ENCODE measurements at places on chromosomes 4 and X.
A peak's percentile ranks its signal among the peaks of the same experiment; 100 is the strongest.

- no peak for DNase-seq
Measured at GRCh38 chr4:1410491-1411325, 4.5 kb upstream of the NKX1-1 start.

DNA sequence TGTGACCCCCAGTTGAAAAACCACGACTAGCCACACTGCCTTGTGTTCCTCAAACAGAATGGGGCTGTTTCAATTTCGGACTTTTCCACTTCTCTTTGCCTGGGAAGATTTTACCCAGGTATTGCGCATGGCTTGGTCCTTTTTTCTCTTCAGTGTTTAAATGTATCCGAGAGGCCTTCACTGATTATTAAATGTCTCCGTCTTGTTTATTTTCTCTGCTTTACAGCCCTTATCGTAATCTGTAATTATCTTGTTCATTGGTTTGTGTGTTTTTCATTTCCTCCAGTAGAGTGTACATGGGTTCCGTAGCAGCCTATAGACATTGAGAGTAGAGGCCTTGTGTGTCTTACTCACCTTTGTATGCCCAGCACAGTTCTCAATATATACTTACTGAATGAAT, 2.4 kb downstream of the MOSPD2 start:
- DNase-seq = no peak

GRCh38 chr4:20428436-20429160, 176.9 kb downstream of the SLIT2 start:
- DNase-seq = peak; percentile 8

GRCh38 chr4:168598191-168598590, 101.3 kb downstream of the PALLD start:
- DNase-seq = no peak

GRCh38 chrX:24920769-24921168, 95.0 kb downstream of the ARX start:
- DNase-seq = no peak

- DNase-seq = peak; percentile 25
Measured at GRCh38 chrX:38768079-38768478, 33.2 kb upstream of the MID1IP1 start.

DNA sequence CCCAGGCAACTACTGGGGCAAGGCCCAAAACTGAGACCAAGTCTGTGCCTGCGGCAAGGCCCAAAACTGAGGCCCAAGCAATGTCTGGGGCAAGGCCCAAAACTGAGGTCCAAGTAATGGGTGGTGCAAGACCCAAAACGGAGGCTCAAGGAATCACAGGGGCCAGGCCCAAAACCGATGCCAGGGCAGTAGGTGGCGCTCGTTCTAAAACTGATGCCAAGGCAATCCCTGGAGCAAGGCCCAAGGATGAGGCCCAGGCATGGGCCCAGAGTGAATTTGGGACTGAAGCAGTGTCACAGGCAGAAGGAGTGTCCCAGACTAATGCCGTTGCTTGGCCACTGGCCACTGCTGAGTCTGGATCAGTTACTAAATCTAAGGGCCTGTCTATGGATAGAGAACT, 2.7 kb downstream of the GPRASP2 start:
- DNase-seq = no peak

DNA sequence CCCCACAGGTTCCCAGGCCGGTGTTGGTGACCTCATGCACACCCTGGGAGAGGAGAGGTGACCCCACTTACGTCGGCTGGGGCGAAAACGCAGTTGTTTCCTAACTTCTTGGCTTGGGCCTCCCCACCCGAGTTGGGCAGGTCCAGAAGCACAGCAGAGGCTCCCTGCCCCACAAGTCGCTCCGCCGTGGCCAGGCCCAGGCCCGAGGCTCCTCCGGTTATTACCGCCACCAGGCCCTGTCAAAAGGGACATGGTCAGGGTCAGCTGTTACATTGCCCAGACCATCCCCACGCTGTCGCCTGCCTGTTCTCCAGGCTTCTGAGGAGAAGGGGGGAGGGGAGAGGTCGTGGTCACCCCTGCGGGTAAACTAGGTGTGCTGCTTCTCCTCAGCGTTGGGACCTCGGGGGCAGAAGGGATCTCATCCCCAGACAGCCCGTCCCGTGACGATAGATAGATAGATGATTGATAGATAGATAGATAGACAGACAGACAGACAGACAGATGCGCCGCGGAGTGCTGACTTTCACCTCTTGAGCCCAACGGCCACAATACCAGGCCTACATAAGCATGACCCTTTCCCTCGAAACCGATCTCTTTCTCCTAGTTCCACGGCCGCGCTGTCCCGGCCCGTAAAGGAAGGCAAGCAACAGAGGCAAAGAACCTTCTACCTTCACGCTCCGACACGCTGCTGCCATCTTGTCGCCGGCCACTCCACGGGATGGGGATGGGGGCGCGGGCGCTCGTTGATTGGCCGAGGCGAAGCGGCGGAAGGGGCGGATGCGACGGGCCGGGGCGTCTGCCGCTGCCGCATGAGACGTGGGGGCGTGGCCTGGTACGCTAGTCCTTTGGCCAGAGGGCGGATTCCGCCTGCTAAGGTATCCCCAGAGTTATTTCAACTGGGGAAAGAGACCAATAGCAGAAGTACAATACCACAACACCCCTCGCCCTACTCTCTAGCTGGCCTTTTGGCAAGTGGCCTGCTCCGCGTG, at the start of gene HSD17B10:
HSD17B10 (minus strand) TSS at position 720 of the 989 bp plus-strand sequence; CDS start at position 695, 25 bp downstream.
- DNase-seq = peak; percentile 80

- DNase-seq = peak; percentile 28
Measured at GRCh38 chr4:118942465-118942864, 53.8 kb downstream of the SYNPO2 start.

DNA sequence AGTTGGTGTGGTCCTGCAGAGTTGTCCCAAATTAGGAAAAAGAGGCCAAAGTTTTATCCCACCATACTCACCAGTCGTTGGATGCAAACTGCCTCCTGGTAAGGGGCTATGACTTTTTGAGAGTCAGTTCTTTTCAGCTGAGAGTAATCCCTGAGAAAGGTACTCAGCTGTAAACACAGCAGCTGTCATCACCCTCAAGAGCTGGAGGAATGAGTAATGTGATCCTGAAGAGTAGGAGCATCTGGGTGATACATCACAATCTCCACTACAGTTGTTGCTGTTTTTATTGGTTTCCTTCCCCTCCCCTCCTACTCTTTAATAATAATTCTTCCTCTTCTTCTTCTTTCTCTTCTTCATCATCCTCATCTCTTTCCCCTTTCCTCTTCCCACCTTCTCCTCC, 5.7 kb downstream of the MAGEE1 start:
- no peak for DNase-seq

DNA sequence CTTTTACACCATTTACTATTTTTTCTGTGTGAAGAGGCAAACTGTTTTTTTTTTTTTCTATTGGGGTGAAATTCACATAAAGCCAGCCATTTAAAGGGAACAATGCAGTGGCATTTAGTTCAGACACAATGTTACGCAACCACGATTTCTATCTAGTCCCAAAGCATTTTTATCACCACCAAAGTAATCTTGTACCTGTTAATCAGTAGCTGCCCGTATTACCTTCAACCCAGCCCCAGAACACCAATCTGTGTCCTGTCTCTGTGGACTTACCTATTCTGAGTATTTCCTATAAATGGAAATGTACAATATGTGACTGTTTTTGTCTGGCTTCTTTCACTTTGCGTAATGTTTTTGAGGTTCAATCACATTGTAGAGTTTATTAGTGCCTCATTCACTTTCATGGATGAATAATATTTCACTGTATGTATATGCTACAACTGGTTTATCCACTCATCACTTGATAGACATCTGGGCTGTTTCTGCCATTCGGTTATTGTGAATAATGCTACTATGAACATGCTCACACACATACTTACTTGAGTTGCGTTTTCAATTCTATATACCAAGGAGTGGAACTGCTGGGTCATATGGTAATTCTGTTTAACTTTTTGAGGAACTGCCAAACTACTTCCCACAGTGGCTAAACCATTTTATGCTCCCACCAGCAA, 116.2 kb downstream of the CDS1 start:
- DNase-seq = no peak

GRCh38 chrX:39982948-39983347, 114.8 kb downstream of the BCOR start:
- no peak for DNase-seq

DNA sequence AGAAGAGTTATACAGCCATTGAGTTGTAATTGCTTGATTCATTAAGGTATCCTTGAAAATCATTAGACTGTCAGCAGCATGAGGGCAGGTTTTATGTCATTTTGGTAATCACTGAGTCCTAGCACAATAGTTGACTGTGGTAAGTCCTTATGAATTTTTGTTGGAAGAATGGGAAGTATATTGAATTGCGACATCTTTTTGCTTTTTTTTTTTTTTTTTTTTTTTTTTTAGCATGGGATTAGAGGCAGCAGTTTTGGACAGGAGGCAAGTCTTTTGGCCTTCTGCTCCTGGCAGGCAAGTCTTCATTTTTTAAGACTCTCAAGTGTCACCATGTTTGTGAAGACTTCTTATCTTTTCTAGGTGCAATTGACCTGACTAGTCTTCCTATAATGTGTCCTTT, 29.7 kb downstream of the PRRG1 start:
- DNase-seq = peak; percentile 6

GRCh38 chr4:34767407-34767806, 1476.9 kb downstream of the ARAP2 start:
- DNase-seq = no peak

GRCh38 chr4:122533841-122534240, 77.3 kb upstream of the IL2 start:
- no peak for DNase-seq

GRCh38 chrX:138930583-138930945, 219.0 kb upstream of the FGF13 start:
- DNase-seq = no peak

GRCh38 chr4:151721466-151721865, 39.3 kb downstream of the GATB start:
- DNase-seq = no peak

DNA sequence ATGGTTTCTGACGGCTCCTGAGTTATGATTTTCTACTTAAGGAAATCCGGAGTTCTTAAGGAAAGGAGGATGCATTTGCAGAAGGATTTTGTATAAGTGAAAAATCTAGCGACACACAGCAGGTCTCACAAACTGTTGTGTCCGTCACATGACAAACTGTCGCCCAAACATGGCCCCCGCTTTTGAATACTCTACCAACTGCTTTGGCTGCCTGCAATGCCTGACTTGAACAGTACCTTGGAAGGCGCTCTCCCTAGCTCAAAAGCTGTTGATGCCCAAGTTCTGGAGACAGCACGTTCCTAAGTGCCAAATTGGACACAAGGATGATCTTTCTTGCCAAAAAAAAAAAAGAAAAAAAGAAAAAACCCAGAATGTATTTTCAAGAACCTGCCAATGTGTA, 103.2 kb downstream of the ENPP6 start:
- DNase-seq = no peak

GRCh38 chr4:64870558-64870957, 461.3 kb upstream of the TECRL start:
- DNase-seq = no peak

- DNase-seq = no peak
Measured at GRCh38 chr4:62474802-62475201, 1274.7 kb downstream of the ADGRL3 start.

GRCh38 chr4:94240384-94240783, 32.7 kb downstream of the SMARCAD1 start:
- no peak for DNase-seq

- DNase-seq = peak; percentile 74
Measured at GRCh38 chr4:124334119-124334518, 378.4 kb downstream of the ANKRD50 start.
